ENCODE measurements at places on chromosomes 2 and 18.

- DNase-seq: no peak
These were observed 21.5 kb upstream of the ZSCAN30 start for GRCh38 chr18:35311496-35311895.

DNA sequence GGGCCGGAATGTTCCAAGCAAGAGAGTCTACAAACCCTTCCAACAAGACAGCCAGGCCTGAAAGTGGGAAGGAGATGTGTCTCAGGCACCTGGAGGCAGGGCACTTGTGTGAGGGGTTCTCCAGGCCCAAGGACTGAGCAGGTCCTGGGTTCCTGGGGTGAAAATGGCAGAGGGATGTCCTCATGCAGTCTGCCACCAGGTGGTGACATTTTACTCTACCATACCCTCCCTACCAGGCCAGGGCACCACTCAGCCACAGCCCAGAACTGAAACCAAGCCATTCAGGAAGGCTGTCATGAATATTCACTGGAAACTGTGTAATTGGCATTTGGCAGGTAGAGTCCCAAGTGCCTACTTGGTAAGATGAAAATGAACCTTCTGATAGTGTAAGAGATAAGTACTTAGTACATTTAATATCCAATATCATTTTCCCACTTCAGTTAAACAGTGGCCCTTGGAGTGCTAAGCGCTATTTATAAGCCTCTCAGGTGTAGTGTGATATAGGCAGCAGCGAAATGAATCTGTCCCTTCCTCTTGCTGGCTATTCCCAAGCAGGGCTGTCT, 185.1 kb downstream of the MYO5B start:
- DNase-seq: peak; percentile 61

- no peak for DNase-seq
These were observed 158.0 kb downstream of the ALK start for GRCh38 chr2:29763371-29763770.

- no peak for DNase-seq
These were observed 163.1 kb downstream of the TXNL1 start for GRCh38 chr18:56475250-56475649.

DNA sequence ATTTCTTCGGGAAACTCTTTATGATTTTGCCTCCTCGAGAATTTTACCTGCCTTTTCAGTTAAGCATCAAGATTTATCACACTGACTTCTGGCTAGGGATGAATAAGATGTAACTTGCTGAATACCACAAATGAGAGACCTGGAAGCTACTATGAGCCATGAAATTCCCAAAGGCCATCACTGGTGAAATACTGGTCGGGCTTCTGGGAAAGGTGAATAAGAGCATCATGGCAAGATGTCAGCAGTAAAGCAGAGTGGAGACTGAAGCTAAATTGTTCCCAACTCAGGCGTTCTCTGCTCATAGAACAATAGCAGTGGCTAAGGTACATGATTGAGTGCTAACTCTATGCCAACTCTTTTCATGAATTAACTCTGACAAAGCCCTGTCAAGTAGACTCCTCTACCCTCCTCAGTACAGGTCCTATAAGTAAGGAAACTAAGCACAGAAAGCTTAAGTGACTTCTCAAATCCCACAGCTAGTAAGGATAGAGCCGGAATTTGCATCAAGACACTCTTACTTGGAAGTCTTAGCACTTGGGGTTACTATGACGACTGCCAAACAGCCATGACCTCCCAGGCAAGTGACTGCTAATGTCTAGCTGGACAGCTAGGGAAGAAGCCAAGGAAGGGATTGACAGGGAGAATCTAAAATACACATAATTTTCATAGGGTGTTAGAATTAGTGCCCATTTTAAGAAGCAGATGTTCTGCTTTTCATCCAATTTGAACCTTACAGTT, 22.7 kb upstream of the DSC3 start:
- no peak for DNase-seq

DNA sequence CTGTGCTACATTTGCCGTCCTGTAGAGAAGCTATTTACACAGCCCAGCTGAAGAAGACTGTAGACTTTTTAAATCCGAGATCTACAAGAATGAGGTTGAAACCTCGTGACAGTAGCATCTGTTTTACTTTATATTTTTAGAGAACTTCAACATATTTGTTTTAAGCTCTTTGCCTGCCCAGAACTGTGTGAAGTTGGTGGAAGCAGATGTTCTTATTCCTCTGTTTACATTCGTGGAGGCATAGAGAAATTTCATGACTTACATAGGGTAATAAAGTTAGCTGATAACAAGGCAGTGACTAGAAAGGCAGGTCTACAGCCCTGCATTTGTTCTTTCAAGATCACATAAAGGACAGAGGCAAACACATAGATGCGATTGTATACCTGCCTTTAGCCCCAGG, 47.0 kb upstream of the MAP3K20 start:
- DNase-seq: no peak

DNA sequence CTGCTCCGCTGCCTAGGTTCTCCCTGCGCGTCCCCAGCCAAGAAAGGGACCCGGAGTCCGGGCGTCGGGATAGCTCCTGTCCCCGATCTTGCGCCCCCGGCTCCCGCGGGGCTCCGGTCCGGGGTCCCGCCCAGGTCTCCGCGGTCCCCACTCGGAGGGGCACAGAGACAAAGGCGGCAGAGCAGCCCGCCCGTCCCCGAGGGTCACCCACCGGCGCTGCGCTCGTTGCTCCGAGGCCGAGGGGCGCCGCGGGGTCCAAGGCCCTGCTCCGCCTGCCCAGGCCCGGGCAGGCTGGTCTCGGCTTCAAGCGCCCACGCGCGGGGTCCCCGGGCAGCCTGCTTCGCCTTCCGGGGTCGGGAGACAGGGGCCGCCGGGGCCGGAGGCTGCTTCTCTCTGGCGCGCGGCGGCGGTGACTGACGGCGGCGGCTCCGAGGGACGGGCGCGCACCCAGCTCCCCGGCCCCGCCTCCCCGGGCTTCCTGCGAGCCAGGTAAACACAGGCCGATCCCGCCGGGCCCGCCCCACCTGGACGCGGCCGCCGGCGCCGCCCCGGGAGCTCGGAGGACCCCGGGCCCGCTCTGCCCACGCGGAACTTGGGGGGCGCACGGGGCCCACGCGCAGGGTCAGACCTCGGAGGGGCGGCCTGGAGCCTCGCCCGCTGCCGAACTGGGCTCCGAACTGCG, at the start of gene MBP:
TSS of gene MBP (minus strand) at position 415 of the 682 bp plus-strand sequence. CDS start 27,522 bp downstream, outside the sequence.
- peak; percentile 49 for DNase-seq
